H1 (cell line): ENCODE measurements at places on chromosomes 11 and 22.

GRCh38 chr11:8167796-8168195 lies 1.0 kb downstream of the RIC3 start:
- no peak for DNase-seq
- no peak overlapping the region for H3K27ac ChIP-seq
- no peaks in the 10 kb centered on the region for H3K4me1 ChIP-seq
- no peaks in the 10 kb centered on the region; the same call in 1 of the 2 replicates for H3K27me3 ChIP-seq

DNA sequence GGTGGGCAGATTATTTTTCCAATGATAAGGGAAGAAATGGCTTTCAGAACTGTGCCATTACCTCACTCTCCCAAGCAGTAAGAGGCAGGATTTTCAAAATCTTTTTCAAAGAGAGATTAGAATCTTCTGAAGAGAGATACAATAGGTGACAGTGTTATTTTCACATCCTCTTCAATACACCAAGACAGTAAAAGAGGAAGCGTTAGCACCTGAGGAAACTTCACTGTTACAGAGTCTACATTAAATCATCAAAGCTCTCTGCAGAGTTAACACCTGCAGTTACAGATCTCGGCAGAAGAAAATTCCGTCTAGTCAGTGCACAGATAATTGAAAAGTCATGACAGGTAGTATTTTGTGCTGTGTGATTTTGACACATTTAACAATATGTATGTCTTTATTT lies 144.9 kb downstream of the PGR start:
- no peaks in the 10 kb centered on the region for H3K36me3 ChIP-seq
- no peak for DNase-seq
- H3K27me3 ChIP-seq = no peaks in the 10 kb centered on the region
- H3K4me1 ChIP-seq = no peaks in the 10 kb centered on the region
- H3K4me3 ChIP-seq = no peak overlapping the region
- no peak overlapping the region for H3K27ac ChIP-seq

DNA sequence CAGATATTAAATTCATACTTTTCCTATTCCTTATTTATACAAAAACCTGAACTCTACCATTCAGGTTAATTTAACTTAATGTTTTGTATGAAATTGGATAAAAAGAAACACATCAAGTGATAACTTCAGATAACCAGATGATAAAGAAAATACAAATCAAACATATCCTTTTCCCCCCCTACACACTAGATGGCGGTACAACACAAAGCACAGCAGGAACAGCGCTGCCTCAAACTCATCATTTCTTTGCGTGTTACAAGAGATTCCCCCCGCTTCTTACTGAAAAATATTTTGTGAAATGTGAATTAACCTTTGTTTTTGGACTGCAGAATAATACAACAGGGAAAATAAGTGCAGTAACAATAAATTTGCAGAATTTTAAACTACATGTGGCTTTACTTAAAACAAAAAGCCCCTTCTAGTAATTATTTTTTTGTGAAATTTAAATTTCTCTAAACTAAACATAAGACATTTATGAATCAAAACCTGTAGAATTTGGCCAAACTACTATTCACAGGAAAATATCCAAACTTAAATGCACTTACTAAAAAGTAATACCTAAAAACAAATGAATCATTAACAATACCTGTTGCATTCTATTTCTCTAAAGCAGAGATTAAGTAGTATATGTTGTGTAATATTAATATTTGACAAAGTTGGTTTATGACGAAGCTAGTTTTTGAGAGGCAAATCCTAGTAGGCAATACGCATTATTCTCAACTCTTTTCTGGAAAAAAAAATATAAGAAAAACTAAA lies 74.4 kb downstream of the ARHGAP32 start:
- no peaks in the 10 kb centered on the region for H3K27me3 ChIP-seq
- H3K4me3 ChIP-seq = no peak overlapping the region
- H3K36me3 ChIP-seq = no peaks in the 10 kb centered on the region
- no peaks in the 10 kb centered on the region for H3K4me1 ChIP-seq

GRCh38 chr22:48941033-48941902 lies 886.4 kb downstream of the BRD1 start:
- H3K27me3 ChIP-seq = no peaks in the 10 kb centered on the region
- H3K27ac ChIP-seq = no peak overlapping the region
- no peaks in the 10 kb centered on the region for H3K36me3 ChIP-seq
- no peak overlapping the region for H3K4me3 ChIP-seq
- no peak for DNase-seq

DNA sequence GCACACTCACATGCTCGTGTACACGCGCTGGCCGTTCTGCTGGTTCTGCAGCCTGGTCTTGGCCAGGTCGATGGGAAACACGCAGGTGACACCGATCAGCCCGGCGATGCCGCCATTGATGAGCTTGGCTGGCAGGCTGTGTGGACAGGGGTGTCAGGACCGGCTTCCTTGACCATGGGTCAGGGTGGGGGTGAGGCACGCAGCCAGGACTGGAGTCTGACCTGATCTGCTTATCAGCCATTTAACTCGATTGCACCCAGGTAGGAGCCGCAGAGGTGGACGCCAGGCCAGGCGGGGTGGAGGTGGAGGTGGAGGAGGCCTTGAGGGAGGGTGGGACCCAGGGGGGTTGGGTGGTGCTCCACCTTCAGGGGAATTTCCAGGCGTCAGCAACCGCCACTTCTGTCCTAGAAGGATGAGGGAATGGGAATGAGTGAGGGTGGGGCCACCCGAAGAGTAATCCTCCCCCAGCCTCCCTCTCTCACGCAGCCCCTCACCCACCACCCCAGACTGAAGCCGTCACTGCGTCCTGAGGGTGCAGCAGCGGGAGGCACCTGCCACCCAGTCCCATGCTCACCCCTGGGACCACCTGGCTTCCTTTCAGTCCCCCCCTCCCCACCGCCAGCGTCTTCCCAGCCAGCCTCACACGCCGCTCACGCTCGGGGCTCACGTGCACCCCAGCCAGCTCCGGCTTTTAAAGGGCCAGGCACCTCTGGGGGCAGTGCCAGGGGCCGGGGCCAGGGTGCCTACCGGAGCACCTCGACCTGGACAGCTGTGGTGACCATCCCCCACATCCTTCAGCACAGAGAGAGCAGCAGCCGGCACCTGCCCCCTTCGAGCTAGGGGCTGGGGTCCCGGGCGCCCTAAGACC lies 3.1 kb downstream of the SLC25A22 start:
- no peaks in the 10 kb centered on the region; the same call in 1 of the 2 replicates for H3K36me3 ChIP-seq
- no peak overlapping the region for H3K4me3 ChIP-seq
- H3K27me3 ChIP-seq = no peaks in the 10 kb centered on the region
- no peak overlapping the region for H3K27ac ChIP-seq
- no peak for DNase-seq

GRCh38 chr11:122241566-122241965 lies 125.6 kb upstream of the BLID start:
- H3K27ac ChIP-seq = no peak overlapping the region
- no peaks in the 10 kb centered on the region for H3K36me3 ChIP-seq
- H3K4me3 ChIP-seq = no peak overlapping the region
- no peaks in the 10 kb centered on the region for H3K4me1 ChIP-seq
- H3K27me3 ChIP-seq = no peaks in the 10 kb centered on the region
- DNase-seq = no peak

DNA sequence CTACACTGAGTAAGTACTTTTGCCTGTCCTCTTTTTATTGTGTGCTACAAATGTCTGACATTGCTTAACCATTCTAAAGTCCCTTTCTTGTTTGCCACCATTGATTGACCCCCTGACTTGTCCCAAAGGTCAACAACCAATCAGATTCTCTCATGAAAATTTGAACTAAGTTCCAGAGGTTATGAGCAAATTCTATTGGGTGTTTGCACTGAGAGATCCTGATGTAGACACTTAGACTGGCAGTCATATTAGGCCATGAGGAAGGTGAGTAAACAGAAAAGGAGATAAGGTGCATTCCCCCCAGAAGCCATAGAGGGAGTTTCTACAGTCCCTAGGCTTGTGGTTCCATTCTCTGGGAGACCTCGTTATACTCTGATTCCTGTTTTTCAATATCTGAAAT lies 101.3 kb upstream of the E2F8 start:
- H3K4me3 ChIP-seq = no peak overlapping the region
- H3K27me3 ChIP-seq = peaks cover 38% of the 10 kb centered on the region
- DNase-seq = no peak
- H3K36me3 ChIP-seq = no peaks in the 10 kb centered on the region

DNA sequence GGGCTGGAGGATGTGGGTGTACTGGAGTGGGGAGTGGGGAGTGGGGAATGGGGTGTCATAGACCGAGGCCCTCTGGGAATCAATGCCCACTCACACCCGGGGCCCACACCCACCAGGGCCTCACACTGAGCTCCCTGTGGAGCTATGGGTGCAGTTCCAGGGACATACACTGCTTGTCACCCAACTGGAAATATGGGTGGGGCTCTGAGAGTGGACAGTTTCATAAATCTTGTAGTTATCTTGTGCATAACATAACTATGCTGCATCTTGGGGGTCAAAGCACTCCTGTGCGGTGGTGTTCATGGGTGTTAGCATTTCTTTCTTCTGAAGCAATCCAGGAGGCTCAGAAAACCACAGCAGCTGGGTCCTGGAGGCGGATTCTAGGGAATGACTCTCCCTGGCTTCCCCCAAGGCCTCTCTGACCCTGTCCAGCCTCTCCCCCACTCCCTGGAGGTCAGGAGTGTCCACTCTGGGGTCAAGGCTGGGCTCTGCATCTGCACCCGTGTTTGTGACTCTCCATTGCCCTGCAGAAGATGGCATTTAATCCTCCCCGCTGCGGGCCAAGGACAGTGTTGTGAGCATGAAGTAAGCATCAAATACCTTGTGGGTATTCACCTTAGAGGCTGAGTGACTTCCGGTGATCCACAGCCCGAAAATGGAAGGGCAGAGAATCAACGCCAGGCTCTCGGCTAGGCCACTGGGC lies 172.5 kb downstream of the CTTN start:
- no peak overlapping the region for H3K4me3 ChIP-seq
- H3K4me1 ChIP-seq = peaks cover 12% of the 10 kb centered on the region
- H3K27me3 ChIP-seq = no peaks in the 10 kb centered on the region
- no peak overlapping the region for H3K27ac ChIP-seq

- no peaks in the 10 kb centered on the region for H3K36me3 ChIP-seq
- no peak overlapping the region for H3K4me3 ChIP-seq
- no peaks in the 10 kb centered on the region for H3K27me3 ChIP-seq
- H3K4me1 ChIP-seq = peaks cover 2% of the 10 kb centered on the region; the same call in 1 of the 2 replicates
These were observed 160.0 kb downstream of the FCHSD2 start for GRCh38 chr11:72981971-72982685.

DNA sequence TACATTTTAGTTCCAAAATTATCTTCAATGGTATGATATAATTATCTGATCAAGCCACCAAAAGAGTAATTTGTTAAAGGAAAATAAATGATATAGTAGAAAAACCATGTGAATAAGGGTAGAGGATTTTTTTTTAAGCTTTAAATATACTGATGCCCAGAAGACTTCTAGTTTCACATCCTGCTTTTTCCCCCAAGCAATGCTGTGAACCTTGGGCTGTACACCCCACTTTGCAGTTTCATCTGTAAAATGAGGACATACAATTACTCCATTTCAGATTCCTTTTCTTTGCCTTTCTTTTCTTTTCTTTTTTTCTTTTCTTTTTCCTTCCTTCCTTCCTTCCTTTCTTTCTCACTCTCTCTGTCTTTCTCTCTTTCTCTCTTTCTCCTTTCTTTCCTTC lies 1125.4 kb downstream of the DLG2 start:
- no peaks in the 10 kb centered on the region for H3K4me1 ChIP-seq
- H3K27me3 ChIP-seq = no peaks in the 10 kb centered on the region
- no peak overlapping the region for H3K4me3 ChIP-seq
- no peak overlapping the region for H3K27ac ChIP-seq
- H3K36me3 ChIP-seq = no peaks in the 10 kb centered on the region
- no peak for DNase-seq

GRCh38 chr22:25027959-25028840 lies 75.7 kb downstream of the KIAA1671 start:
- no peaks in the 10 kb centered on the region for H3K4me1 ChIP-seq
- H3K36me3 ChIP-seq = no peaks in the 10 kb centered on the region
- no peak for DNase-seq
- H3K27ac ChIP-seq = no peak overlapping the region
- no peak overlapping the region for H3K4me3 ChIP-seq

DNA sequence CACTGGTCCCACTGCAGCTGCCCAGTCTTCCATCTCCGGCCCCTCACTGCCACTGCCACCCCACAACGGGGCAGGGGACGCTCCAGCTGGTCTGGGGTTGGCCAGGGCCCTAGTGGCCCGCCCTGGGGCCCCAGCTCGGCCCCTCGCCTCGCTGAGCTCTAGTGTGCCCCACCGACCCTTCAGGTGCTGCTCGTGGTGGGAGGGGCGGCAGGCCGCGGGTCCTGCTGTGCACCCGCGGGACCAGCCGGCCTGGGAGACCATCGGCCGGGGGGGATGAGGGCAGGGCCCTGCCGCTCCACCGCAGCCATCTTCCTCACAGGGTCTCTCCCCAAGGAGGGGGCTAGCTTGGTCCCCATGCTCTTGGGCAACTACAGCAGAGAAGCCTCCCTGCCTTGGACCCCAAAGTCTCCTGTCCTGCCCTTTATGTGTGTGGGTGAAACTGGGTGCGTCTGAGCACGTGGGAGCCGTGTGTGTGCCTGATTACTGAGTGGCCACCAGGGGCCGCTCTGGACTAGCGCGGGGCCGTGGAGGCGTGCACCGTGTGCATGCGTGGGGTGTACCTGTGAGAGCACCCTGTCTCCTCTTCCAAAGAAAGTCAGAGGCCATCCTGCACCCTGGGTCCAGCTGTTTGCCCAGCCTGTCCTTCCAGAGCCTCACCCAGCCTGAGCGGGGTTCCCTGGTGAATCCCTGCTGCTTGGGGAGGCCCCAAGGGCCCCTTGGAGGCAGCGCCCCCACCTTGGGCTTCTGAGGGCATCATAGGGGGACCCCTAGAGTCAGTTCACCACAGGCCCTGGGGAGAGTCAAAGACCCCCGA lies 6.0 kb upstream of the ACR start:
- no peak overlapping the region for H3K4me3 ChIP-seq
- H3K36me3 ChIP-seq = no peaks in the 10 kb centered on the region
- H3K4me1 ChIP-seq = no peaks in the 10 kb centered on the region

DNA sequence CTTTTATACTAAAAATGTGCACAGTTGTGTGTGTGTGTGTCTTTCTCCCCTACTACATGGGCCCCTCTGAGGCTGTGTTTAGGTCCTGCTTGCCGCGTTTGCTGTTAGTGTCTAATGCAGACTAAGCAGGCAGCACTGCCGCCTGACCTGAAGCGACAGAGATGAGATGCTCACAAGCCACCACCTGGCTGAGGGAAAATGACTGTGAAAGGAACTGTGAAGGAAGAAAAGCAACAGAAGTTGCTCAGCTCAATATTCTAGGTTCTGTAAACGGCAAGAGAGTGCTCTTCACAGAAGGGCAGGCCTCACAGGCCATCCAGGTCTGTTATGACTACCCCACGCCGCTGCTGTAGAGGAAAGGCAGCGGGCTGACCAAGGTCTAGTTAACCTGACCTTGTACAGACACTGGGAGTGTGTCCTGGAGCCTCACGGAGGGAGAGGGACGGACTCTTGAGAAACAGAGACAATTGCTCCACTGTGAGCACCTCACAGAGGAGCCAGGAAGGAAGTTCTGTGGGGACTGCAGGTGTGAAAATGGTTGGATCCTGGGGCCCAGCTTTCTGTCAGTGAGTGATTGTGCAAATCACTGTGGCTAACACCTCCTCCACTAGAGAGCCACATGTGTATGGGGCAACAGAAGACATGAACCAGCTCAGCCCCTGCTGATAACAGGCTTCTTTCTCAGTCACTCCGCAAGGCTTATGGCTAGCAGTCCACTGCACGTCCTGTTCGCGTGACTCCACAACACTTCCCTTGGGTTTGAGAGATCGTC lies 31.3 kb upstream of the YPEL1 start:
- no peak overlapping the region for H3K27ac ChIP-seq
- no peak for DNase-seq
- H3K4me1 ChIP-seq = no peaks in the 10 kb centered on the region
- H3K27me3 ChIP-seq = no peaks in the 10 kb centered on the region
